Activated CD4-positive, alpha-beta T cell treated with anti-CD3 and anti-CD28 coated beads, Interleukin-2, amount 10 ng/mL, durations not matched to agents 7 days and 5 days (primary cell): ENCODE measurements at places on chromosomes 12 and 14.

DNA sequence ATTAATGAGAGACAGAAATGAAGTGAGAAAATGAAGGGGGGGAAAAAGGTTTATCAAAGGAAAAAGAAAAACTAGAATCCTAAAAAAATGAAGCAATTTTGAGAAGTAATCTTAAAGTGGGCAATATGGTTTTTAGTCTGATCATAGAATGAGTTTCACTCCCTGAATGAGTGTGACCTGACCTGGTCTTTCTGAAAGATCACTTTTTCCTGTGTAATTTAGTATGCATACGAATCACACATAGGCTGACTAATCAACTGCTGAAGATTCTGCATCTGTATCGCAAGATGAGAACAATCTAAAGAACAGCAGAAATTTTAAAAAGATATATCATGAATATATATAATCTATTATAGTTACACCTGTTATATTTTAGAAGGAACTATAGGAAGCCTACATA lies 11.3 kb downstream of the GNPTAB start:
- no peak for DNase-seq

- DNase-seq, result no peak
Observed at GRCh38 chr12:48866052-48866711, 512 bp upstream of the RND1 start.

DNA sequence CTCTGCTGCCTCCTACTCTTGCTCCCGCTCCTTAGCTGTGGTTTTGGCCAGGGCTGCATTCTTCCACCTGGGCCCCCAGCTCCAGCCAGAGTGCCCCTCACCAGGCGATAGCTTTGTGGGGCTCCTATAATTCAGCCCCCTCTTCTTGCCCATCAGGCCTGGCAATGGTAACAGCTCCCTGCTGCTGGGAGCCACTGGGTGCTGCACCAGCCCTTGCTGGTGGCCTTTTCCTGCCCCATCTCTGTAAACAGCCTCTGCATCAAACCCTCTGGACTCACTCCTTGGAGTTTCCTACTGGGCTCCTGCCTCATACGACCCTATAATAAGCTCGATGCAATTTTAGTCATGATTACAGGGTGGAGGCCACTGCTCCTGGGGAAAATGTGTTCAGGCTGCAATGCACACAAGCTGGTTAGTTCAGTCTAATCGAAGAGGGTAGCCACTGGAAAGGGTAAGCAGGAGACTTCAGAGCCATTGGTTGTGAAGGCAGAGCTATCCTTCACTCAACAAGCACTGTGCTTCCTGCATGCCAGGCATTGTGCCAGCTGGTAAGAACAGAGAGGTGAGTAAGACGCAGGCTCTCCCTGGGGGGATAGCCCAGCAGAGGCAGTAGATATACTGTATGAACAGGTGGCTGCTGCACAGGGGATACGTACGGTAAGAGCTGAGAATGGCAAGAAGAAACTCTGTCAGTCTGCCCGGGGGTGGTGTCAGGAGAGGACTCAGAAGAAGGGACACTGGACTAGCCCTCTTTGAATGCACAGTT lies 24.7 kb downstream of the CLMN start:
- DNase-seq, result no peak

DNA sequence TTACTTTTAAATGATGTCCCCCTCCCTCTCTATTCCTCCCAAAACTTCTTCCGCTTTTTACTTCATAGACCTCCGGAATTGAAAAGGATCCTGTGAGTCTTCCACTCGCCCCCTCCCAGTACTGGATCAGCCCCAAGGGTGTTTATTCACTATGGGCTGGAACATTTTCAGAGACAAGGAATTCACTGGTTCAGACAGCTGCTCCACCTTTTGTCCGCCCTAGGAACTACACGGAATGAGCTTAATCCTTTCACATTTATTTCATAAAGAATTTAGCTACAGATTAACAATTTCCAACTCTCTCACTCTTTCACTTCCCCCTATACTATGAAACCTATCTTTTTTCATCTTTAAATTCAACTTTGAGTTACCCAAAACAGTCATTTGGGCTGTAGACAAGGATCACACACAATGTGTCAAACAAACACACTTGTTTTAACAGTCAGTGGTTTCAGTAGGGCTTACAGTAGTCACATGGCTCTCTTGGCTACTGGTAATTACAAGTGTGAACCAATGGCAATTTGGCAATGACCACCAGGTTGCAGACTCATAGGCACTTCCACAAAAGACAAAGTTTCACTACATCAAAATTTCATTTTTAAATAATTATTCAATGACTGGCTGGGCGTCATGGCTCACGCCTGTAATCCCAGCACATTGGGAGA lies 20.6 kb downstream of the CNIH1 start:
- DNase-seq, result no peak

- no peak for DNase-seq
Observed at GRCh38 chr12:19244312-19244711, 114.8 kb downstream of the PLEKHA5 start.

DNA sequence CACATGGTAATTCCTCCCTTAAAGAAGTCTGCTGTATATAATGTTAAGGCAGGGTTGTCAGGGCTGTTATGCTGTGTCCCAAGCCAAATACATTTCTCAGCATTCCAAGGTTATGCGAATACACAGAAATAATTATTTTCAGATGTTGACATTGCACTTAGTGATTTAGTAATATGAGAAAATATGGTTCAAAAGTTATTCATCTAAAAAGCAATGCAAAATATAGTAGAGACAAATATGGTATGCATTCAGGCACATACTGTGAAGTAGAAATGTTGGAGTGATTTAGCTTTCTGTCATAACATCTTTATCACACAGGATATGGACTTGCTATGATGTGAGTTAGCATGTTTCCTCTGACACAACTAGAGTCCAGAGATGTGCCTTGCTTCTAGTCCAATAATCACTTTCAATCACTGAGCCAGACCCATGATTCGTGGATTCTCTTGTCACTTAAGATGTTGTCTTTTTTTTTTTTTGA lies 70.0 kb downstream of the PDE3A start:
- DNase-seq, result no peak

GRCh38 chr12:129530984-129531383 lies 372.8 kb downstream of the TMEM132D start:
- no peak for DNase-seq

DNA sequence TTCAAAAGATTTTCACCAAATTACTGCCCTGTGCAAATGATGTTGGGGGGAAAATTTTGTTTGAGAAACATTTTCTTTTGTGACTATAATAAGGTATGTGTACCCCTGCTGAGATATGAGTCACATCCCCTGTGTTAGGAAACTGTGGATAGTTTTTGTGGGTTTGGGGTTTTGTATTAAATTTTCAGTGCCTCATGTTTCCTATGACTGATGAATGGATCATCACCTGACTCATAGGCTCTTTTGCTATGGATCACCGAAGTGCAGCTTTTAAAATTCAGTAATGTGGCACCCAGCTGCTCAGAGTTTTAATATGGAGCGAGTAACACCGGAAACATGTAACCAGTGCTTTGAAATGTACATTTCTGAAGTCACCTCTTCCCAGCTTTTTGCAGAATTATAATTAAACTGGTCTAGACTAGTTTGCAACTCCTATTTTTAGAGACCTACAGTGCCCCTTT lies 167.4 kb upstream of the HMGA2 start:
- DNase-seq, result no peak

GRCh38 chr12:6607751-6608591 lies 792 bp upstream of the CHD4 start:
- peak; percentile 74 for DNase-seq

- peak; percentile 28 for DNase-seq
Observed at GRCh38 chr14:75543253-75543652, 21.0 kb downstream of the BATF start.

DNA sequence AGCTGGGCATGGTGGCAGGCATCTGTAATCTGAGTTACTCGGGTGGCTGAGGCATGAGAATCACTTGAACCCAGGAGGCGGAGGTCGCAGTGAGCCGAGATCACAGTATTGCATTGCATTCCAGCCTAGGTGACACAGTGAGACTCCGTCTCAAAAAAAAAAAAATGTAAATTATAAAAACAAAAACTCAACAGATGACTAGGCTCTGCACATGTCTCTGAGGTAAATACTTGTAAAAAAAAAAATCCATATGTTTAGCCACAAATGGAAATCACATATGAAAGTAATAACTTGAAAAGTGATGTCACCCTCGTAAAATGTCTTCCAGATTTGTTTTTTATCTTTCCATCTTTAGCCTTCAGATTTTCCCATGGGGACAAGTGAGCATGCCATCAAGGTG lies 85.0 kb downstream of the KICS2 start:
- DNase-seq, result no peak

DNA sequence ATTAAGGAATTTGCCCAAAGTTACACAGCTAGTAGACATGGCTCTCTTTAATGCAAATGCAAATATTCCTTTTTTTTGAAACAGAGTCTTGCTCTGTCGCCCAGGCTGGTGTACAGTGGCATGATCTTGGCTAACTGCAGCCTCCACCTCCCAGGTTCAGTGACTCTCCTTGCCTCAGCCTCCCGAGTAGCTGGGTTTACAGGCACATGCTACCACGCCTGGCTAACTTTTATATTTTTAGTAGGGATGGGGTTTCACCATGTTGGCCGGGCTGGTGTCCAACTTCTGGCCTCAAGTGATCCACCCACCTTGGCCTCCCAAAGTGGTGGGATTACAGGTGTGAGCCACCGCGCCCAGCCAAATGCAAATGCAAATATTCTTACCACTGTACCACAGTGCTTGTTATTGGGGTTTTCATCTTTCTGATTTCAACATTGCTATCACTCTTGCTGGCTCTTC lies 24.5 kb upstream of the HIGD1C start:
- DNase-seq, result no peak

- no peak for DNase-seq
Observed at GRCh38 chr14:29149798-29150197, 383.2 kb downstream of the FOXG1 start.

DNA sequence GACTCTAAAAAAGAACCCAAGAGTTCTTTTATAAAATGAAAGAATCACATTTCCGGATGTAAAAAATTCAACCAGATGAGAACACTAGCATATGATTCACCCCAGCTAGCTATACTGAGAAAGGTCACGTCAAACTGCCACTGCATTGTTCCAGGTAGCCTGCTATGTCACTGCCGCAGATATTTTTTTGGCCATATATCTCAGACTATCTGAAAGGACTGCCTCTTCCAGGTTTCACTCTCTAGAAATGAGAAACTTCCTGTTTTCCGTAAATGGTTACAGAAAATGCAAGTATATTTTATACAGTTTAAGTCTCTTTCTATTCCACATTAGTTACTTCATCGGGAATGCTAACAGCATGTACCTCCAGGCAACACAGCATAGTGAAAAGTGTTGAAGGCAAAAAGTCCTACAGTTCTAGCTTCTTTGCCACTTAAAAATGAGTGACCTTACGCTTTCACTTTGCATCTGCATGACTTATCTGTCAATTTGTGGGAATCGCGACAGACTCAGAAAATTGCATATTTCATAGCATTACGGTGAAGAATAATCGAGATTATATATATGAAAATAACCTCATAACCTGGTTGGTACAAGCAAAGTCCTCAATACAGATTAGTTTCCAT lies 105.2 kb downstream of the MED13L start:
- DNase-seq, result peak; percentile 40

- DNase-seq, result peak; percentile 33
Observed at GRCh38 chr12:11954181-11954580, 116.6 kb upstream of the BCL2L14 start.

- DNase-seq, result no peak
Observed at GRCh38 chr12:75390156-75390898, 562 bp upstream of the GLIPR1L2 start.

GRCh38 chr12:121849665-121850064 lies 9.0 kb downstream of the HPD start:
- DNase-seq, result no peak

DNA sequence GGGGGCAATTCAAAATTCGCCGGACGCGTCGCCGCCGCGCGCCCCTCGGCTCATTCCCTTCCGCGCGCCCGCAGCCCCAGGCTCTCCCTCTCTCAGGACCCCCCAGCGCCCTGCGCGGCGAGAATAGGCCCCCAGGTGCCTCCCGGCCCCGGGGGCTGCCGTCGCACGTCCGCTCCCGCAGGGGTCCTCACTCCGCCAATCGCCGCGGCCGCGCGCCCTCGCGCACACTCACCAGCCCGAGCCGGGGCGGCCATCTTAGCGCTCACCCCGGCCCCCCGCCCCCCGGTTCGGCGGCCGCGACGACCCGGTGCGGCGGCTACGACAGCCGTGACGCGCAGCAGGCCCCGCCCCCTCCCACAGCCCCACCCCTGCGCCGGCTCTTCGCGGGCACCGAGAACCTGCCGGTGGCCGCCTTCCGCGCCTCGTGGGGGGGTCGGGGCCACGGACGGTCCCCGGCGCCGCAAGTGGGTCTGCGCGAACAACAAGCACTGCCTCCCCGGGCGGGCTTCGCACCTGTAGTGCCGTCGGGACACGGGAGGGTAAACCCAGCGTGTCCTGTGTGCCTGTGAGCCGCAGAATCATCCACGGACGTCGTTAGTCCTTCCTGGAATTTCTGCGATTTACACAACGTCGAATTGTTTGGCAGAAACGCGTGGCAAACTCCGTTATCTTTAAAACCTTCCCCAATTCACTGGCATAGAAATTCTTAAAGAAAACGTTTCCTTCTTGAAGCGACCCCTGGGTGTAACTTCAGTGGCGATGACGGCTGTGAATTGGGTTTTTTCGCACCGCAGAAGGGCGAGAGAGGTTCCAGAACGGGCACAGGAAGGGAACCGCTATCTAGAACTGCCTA lies 2.5 kb downstream of the USP44 start:
- peak; percentile 57 for DNase-seq

DNA sequence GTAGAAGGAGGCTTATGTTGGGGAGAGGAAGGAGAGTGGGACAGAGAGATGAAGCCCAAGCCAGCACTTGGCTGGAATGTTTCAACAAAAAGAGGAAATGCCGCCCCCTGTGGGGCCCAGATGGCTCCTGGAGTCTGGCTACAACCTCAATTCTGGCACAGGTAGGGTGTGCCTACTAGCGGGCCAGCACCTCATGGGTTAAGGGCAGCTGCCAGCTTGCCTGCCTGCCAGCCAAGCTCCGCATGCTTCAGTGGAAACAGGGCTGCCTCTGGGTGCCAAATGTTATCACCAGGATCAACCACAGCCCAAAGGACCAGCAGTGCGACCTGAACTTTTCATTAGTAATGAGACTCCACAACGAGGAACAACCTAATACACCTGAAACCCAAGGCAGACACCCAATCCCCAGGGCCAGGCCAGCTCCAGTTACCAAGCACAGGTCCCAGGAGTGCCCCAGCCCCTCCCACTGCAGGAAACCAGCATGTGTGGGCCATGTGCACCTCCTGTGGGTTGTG lies 11.3 kb downstream of the RAB15 start:
- no peak for DNase-seq

DNA sequence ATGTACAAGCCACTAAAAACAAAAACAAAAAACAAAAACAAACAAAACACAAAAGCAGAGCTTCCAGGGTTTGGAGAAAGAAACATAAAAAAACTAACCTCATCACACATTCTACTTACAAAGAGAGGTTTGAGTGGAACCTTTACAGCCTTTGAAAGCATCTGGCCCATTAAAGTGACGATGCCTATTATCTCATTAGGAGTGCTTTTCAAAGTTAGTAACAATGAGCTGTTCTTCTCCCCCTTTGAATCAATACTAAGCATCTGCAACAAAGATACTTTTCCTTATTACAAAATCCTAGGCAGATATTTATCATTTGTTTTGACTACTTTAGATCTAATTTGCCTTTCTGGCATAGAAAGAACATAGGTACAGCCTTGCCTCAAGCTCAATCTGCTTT lies 217.3 kb downstream of the PPM1H start:
- DNase-seq, result no peak
